ENCODE measurements at places on chromosomes 3 and 15.
A peak's percentile ranks its signal among the peaks of the same experiment; 100 is the strongest.

GRCh38 chr3:12750223-12750622, 8.8 kb downstream of the TMEM40 start:
- DNase-seq: no peak

- no peak for DNase-seq
Measured at GRCh38 chr3:49182682-49183081, 11.3 kb downstream of the KLHDC8B start.

- DNase-seq: no peak
Measured at GRCh38 chr3:182058488-182058887, 346.8 kb downstream of the SOX2 start.

DNA sequence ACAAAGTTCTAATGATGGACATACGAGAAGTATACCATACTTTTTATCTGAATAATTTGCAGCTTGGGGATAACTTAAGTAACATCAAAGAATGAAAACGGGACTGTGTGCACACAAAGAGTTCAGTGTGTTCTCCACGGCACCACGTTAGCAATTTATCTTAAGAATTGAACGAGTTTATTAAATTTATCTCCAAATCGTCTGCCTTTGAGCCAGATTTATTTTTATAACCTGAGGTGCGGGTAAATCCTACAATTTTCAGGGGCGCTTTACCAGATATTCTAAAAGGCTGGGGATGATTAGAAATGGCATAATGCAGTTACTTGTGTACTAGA, 3.5 kb downstream of the CHD2 start:
- DNase-seq: no peak

DNA sequence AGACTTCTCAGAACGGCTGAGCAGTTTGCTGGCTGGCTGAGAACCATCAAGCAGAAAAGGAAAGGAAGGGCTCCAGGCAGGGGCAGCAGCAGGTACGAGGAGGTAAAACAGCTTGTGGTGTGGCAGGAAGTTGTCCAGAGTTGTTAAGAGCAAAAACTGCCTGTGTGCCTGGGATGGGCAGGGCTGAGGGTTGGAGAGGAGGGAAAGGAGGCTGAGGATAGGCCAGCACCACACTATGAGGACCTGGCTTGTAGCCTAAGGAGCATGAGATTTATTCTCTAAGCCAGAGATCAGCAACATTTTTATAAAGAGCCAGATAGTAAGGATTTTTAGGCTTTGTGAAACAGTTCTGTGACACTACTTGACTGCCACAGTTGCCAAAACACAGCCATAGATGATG, 8.0 kb downstream of the IGSF10 start:
- DNase-seq: no peak

GRCh38 chr3:147328711-147329110, 77.6 kb downstream of the ZIC4 start:
- DNase-seq: no peak

DNA sequence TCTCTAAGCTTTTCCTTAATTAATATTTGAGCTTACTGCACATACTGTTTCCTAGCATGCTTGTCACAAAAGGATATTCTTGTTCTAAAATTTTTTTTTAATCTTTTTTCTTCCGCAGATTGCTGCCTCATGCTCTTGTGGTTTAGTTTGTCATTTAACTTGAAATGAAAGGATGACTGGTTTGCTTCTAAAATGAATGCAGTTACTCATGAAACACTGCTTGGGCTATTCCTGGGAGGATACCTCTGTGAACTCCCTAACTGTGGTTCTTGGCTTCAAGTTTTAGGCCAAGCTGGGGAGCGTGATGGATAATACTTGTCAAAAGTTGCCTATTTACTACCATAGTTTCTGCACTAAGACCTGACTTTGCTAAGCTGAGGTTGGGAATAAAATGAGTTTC, 64.0 kb downstream of the USP13 start:
- no peak for DNase-seq

GRCh38 chr3:100536093-100536492, 43.7 kb downstream of the TMEM45A start:
- DNase-seq: no peak

DNA sequence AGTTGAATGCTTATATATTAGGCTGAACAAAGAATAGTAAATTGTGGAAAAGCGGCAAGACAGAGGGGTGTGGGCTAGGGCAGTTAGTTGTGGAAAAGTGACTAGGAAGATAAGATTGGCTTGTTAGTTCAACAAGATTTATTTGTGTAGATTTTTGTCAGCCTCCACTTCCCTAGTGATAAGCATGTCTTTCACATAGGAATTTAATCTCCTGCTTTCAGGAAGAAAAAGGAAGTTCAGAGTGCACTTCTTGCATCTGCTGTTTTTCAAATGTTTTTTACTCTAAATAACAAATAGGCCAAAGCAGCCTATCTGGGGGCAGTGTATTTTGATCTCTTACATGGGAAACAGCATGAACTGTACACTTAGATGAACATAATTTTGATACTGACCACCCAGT, 919.9 kb downstream of the NAALADL2 start:
- no peak for DNase-seq

DNA sequence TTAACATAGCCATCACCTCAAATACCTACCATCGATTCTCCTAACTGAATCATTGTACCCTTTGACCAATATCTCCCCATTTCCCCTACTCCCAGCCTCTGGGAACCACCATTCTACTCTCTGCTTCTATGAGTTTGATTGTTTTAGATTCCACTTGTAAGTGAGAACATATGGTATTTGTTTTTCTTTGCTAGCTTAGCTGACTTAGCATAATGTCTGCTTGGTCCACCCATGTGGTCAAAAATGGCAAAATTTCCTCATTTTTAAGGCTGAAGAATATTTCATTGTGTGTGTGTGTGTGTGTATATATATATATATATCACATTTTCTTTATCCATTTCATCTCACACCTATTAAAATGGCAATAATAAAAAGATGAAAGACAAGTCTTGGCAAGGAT, 469.3 kb downstream of the FHIT start:
- DNase-seq: no peak

DNA sequence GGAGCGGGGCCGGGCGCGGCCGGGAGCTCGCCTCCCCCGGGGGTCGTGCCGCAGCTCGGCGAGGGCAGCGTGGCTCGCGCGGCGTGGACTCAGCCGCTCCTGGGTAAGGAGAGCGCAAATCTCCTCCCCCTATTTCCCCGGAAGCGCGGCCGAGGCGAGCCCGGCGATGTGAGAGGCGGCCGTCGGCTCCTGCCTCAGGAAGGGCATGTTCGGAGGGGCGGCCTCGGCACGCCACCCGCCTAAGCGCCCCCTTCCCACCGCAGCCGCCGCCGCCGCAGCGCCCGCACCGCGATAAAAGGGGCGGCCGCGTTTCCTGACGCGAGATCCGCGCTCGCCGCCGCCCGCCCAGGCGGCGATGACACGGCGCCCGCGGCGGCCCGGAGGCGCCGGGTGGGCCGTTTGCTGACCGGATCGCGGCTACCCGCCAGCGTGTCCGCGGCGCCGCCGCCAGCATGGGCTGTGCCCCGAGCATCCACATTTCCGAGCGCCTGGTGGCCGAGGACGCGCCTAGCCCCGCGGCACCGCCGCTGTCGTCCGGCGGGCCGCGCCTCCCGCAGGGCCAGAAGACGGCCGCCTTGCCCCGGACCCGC, at the start of gene PDE8A:
TSS of gene PDE8A (plus strand) at position 146 of the 590 bp plus-strand sequence. CDS start at position 453, 307 bp downstream.
- DNase-seq: peak; percentile 18

GRCh38 chr3:5297895-5298294, 110.4 kb downstream of the EDEM1 start:
- DNase-seq: no peak

DNA sequence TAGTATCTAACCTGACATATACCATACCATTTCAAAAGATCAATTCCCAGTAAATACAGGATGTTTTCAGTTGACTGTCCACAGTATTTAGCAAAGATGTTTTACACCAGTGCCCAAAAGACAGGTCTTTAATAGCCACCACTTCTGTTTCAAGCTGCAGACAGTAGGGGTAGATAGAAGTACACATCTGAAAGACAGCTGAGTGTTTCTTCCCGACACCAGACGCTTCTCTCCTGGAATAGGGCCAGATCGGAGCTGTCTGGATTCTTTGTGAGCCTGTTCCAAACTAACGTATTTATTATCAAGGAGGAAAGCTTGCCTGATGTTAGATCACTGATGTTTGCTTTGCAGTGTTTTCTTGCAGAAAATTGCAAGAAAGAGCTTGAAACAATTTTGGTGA, 136.1 kb upstream of the RBMS3 start:
- no peak for DNase-seq

- DNase-seq: no peak
Measured at GRCh38 chr15:52652984-52653383, 26.2 kb downstream of the ATOSA start.

GRCh38 chr3:106401666-106402490, 533.1 kb upstream of the CBLB start:
- no peak for DNase-seq

- DNase-seq: no peak
Measured at GRCh38 chr3:158368271-158368670, 202.7 kb upstream of the MLF1 start.

GRCh38 chr3:193872265-193872753, 263.6 kb upstream of the HES1 start:
- no peak for DNase-seq

DNA sequence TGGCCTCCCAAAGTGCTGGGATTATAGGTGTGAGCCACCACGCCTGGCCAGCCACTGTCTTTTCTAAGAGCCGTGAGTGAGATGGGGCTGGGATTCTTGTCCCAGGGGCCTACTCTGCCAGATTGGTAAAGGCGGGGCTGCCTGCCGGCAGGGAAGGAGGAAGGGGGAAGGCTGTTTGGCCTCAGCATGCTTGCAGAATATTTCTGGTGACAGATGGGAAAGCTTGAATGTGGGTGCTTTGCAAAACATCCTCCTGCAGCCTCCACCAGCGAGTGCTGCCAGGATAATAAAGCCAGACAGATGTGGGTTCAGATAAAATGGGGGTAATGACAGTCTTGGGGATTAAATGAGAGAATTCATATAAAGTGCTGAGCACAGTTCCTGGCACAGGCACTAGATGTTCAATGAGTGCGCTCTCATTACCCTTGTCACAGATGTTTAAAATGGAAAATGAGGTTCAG, 19.8 kb upstream of the ACOX2 start:
- no peak for DNase-seq

GRCh38 chr3:186234152-186234551, 125.3 kb upstream of the ETV5 start:
- DNase-seq: no peak

DNA sequence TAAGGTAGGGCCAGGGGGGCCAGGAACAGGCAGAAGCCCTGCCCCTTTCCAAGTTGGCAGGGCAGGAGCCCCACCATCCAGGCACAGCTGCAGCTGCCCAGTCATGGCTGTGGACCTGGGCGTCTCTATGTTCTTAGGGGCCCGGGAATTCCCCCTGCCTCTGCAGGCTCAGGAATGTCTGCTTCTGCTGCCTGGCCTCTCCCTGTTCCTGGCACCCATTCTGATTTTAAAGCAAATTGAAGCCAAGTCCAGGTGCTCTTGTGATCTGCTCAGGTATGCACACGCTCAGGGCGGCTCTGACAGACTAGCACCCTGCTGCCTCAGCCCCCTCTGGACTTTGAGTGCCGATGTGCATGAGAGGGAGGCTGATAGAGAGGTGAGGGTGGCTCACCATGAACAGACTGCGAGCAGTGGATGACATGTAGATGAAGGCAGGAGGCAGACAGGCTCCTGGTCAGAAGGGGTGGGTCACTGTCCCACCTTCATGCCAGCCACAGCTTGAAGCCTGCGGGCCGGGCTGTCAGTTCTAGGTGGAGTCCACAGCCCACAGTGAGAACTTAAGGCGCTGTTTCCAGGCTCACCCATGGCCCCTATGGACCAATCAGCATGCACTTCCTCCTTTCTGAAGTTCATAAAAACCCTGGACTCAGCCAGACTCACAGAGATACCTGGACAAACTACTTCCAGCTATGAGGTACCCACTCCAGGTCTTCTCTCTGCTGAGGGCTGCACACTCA, 747.8 kb upstream of the GBE1 start:
- no peak for DNase-seq

DNA sequence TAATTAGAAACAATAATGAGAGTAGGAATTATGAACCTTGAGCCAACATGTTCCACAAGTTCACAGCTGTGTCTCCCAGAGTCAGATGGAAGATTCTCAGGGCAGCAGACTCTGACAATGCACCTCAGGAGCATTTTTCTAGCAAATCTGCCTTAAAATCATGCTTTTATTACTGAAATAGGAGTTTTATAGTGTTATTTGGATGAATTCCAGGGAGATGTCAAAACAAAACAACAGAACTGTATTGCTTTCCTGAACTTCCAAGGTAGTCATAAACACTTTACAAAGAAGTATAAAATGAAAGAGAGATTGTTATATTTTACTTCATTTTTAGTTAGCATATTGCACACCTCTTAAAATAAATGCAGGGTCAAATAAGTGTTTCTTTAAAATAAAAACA, 77.0 kb downstream of the P3H2 start:
- DNase-seq: no peak

GRCh38 chr3:111277226-111277625, 205.6 kb downstream of the NECTIN3 start:
- DNase-seq: no peak

- DNase-seq: no peak
Measured at GRCh38 chr3:66430876-66431275, 69.9 kb downstream of the LRIG1 start.

- DNase-seq: no peak
Measured at GRCh38 chr3:169496402-169496801, 167.1 kb downstream of the MECOM start.

DNA sequence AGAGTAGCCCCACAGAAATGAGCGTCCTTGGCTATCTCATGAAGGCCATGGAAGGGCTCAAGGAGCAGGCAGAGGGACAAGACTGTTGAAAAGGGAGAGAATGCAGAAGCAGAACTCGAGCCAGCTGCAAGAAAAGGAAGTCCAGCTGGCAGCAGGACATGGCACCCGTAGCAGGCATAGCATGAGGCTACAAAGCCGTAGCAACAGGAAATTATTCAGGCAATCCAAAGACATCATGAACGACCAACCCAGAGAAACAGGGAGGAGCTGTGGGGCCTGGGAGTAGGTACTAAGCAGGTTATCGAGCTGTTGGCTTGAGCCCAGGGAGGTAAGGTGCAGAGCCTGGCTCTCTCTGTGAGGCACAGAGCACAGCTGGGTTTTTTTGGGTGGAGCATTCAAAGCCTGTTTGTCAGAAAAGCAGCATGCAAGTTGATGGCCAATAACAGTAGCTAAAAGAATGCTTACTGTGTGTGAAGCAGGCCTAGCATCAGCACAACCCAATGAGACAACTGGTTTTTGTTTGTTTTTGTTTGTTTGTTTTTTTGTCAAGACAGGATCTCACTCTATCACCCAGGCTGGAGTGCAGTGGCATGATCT, 144.0 kb upstream of the SMAD3 start:
- no peak for DNase-seq

DNA sequence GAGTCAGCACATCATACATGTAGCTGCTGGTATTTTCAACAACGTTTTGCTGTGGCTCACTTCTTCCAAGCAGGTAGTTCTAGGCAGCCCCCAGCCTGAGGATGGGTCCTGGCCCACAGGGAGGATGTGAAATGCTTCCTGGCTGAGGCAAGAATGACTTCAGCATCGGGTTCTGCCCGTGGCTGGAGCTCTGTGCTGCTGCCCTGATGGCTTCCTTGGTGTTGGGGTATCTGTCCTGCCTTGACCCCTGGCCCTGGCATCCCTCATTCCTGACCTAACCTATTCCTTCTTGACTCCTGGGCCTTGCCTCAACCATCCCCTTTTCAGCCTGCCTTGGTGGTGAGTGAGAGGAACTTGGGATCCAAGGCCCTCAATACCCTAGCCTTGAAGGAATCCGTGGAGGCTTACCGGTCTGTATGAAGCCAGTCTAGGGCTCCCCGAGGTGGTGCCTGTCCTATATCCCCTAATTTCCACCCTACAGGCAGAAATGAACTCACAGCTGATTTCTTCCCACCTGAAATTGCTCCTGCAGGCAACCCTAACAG, 300.6 kb downstream of the TLE3 start:
- DNase-seq: no peak

All from stimulated activated CD4-positive, alpha-beta T cell treated with anti-CD3 and anti-CD28 coated beads, Interleukin-1b, Interleukin-23, amount 100 ng/mL, for 1 hour (primary cell).